ENCODE measurements at places on chromosomes 6 and 20. TPM values are rescaled to one million over a fixed set of nuclear protein-coding genes. Genes with fewer than 3 reads are reported as not detected.

- no peak overlapping the region for H3K4me3 ChIP-seq
- no peak for DNase-seq
- H3K27ac ChIP-seq, result no peak overlapping the region
- H3K36me3 ChIP-seq, result no peaks in the 10 kb centered on the region
- H3K4me1 ChIP-seq, result no peaks in the 10 kb centered on the region
- H3K27me3 ChIP-seq, result no peaks in the 10 kb centered on the region
Observed at GRCh38 chr6:114592506-114592905, 249.7 kb upstream of the HS3ST5 start.

GRCh38 chr6:166005944-166006899, 161.4 kb downstream of the TBXT start:
- peak; percentile 79 for DNase-seq
- no peaks in the 10 kb centered on the region for H3K4me1 ChIP-seq
- no peaks in the 10 kb centered on the region for H3K36me3 ChIP-seq
- H3K27me3 ChIP-seq, result peaks cover 1% of the 10 kb centered on the region
- no peak overlapping the region for H3K27ac ChIP-seq
- no peak overlapping the region for H3K4me3 ChIP-seq

DNA sequence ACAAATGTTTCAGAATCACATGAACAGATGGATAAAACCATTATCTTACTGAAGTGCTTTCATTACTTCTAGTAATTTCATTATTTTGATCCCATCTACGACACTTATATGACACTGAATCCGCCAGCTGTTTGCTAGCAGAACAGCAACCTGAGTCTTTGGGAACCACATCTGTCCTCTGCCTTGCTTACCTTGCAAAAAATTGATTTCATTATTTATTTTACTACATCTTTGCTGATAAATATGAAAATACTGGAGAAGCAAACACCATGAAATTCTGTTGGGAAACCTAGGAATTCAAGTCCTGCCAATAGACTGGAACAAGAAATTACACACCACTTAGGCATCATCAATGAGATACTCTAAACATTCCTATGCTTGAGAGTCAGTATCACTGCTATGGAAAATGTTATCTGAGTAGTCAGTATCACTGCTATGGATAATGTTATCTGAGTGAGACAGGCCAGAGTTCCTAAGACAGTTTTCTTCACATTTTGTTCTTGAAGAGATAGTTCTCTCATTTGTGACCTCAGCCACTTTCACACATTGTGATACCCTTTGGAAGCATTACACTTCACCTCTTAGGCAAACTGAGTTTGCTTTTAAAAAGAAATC, 91.9 kb downstream of the PDE10A start:
- no peak for DNase-seq
- H3K27ac ChIP-seq, result no peak overlapping the region
- H3K4me3 ChIP-seq, result no peak overlapping the region
- no peaks in the 10 kb centered on the region for H3K27me3 ChIP-seq

DNA sequence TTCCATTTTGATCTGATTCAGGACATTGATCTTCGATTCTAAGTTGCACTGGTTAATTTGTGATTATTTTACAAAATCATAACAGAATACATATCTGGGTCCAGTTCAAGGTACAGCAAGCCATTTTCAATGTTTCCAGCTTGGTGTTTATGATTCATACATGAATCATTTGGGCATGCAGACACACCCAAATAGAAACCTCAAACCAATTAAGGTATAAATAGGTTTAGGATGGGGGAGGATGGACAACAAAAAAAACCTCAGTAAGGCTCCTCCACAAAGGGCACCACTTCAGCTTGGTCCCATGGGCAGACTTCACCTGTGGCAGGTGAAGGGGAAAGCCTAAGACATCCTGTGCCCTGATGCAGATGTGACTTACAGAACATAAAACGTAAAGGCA, 192.7 kb downstream of the KHDC1L start:
- no peaks in the 10 kb centered on the region for H3K36me3 ChIP-seq
- no peak overlapping the region for H3K27ac ChIP-seq
- H3K4me3 ChIP-seq, result no peak overlapping the region
- no peak for DNase-seq

The BANF2 gene
- total RNA-seq, result not detected

DNA sequence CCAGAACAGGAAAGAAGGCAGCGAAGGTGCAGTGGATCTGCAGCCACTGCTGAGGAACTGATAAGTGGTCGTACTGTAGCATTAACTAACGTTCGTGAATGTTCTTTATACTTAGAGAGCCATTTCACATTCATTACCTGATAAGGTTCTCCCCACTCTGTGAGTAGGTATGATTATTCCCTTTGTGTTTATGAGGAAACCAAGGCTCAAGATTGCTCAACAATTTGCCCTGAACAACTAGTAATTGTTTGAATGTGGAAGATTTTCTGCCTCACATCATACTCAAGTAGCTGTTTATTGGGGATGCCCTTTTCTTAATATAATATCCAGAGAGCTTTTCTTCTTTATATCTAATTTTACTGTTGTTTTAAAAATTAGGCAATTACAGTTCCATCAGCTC, 24.9 kb upstream of the ELOVL5 start:
- H3K27me3 ChIP-seq, result no peaks in the 10 kb centered on the region
- no peak overlapping the region for H3K27ac ChIP-seq
- no peak overlapping the region for H3K4me3 ChIP-seq
- no peak for DNase-seq

All from aorta (tissue), 5 donors.